Ureter (tissue), 1 donor: ENCODE measurements at places on chromosomes 11 and 22. TPM values are rescaled to one million over a fixed set of nuclear protein-coding genes. Genes with fewer than 3 reads are reported as not detected.
A peak's percentile ranks its signal among the peaks of the same experiment; 100 is the strongest.

GRCh38 chr11:122741613-122742300, 86.2 kb downstream of the UBASH3B start:
- peak; percentile 56 for DNase-seq

- DNase-seq, result no peak
Observed at GRCh38 chr11:8016440-8016839, 29.3 kb downstream of the EIF3F start.

DNA sequence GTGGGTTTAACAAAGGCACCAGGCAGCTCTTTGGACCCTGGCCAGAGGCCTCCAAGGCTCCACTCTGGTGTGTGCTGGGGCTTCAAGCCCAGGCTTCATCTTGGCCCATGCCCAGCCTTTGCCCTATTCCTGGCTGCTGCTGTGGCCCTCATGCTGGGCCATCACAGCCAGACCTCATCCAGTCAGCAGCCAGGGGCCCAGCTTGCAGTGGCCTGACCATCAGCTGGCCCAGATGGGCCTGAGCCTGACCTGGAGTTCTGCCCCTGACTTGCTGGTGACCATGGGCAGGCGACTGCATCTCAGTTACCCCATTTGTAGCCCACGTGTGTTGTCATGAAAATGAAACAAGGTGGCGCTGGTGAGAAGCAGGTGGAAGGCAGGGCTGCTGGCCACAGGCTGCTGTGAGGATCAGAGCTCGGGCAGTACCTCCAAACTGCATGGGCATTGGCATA, 76.1 kb downstream of the MED15 start:
- no peak for DNase-seq

GRCh38 chr11:80816966-80817365, 1376.1 kb upstream of the TENM4 start:
- DNase-seq, result no peak

- DNase-seq, result no peak
Observed at GRCh38 chr11:36333897-36334296, 37.8 kb downstream of the PRR5L start.

GRCh38 chr11:45390407-45390806, 104.3 kb upstream of the SYT13 start:
- DNase-seq, result no peak

DNA sequence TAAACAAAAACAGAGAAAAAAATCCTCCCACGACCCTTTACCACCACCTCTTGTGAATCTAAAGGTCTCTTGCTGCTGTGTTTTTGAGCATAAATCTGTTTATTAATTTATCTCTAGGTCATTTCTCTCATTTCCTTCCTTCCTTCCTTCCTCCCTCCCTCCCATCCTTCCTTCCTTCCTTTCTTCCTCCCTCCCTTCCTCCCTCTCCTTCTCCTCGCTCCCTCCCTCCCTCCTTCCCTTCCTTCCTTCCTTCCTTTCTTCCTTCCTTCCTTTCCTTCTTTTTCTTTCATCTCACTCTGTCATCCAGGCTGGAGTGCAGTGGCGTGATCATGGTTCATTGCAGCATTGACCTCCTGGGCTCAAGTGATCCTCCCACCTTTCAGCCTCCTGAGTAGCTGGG, 13.5 kb upstream of the APOBEC3A start:
- DNase-seq, result no peak

DNA sequence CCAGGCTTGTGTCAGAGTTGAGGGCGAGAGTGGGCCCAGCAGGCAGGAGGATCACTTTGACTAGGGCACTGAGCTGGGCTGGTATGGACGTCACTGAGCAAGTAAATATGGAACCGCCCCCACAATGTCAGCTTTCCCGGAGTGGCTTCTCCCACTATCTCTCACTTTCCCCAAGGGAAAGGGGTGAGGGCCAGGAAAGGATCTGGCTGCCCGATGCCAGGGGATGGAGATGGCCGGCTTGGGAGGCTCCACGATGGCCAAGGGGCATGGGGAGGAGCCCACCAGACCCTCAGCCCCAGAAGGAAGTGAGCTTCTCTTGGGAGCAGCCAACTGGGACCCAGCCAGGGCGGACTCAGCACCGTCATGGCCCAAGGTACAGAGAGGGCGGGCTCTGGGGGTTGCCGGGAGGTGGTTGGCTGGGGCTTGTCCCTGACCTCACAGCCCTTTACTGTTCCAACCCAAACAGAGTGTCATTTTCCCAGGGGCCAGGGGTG, 8.7 kb downstream of the PRDM11 start:
- no peak for DNase-seq

GRCh38 chr11:24833573-24833972, 336.7 kb downstream of the LUZP2 start:
- DNase-seq, result no peak

DNA sequence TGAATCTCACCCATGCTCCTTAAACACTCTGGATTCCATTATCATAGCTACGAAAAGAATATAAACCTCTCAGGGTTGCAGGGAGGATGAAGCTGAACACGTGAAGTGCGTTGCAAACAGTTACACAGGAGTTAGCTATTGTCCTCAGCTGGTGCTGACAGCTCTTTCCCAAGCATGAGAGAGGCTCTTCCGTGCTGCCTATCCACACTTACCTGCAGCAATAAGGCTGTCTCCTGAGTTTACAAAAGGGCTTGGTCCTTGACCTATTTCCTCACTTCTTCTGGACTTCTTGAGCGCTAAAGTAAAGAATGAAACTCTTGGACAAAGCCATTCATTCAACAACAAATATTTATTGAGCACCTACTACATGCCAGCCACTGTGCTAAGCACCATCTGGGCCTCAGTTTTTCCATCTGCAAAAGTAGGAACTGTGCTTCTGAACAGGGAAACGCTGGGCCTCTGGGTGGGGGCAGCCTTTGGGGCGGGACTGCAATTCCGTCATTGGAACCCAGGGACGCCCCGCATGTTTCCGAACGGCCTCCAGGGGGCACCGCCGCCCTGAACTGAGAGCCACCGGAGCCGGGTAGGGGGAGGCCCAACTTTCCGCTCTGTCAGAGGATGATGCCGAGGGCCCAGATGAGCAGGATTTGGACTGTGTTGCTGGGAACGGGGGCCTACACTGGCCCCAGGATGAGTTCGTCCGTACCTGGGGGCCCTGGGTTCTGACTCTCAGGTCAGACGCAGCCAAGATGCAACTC, 651 bp upstream of the ARL2 start:
- DNase-seq, result peak; percentile 94

GRCh38 chr22:36359470-36359996, 28.2 kb downstream of the MYH9 start:
- DNase-seq, result no peak

DNA sequence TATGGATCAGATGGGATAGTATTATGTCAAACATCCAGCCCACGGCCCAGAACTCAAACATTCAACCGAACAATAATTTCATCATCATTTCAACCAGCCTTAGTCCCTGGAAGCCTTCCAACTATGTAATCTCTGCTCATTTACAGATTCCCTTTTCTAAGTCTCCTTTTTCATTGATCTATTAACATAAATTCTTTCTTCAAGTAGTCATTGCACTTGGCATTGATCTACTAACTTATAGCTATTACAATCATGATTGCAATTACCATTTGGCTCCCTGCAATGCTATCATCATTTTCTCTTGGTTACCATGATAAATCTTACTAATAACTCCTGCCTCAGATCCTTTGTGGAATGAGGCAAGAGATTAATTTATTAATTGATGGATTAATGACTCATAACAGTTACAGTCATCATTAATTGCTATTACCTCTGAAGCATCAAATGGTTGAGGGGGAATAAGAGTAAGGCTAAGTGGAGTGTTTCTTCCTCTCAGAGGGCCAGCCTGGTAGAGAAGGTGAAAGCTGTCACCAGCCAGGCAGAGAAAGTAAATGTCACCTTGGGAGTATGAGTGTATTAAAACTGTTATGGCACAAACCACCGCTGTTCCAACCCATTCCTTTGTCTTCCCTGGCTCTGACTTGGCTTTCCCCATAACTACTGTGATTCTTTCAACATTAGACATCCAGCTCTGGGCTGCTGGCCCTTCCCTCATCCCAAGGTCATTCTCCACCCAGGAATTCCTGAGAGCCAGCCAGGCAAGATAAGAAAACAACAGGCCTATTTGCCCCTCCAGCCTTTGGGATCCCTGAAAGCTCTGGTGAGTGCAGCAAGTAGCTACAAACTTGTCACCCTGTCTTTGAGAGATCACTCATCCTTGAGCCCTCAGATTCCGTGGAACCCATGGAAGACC, 174.7 kb downstream of the RRAS2 start:
- DNase-seq, result no peak

DNA sequence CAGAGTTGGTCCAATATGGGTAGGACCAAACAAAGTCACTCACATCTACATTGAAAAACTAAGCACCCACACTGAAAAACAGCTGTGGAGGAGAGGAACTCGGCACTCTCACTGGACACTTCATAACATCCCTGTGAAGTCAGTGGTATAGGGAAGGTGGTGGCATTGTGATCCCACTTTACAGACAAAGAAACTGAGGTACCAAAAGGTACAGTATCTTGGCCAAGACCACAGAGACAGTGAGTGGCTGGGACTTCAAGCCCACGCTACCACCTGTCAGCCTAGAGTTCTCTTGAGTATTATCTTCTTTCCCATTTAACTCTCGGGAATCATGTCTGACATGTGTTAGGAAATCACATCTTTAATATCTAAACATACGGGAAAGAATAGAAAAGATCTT, 61.9 kb downstream of the SYN3 start:
- no peak for DNase-seq

DNA sequence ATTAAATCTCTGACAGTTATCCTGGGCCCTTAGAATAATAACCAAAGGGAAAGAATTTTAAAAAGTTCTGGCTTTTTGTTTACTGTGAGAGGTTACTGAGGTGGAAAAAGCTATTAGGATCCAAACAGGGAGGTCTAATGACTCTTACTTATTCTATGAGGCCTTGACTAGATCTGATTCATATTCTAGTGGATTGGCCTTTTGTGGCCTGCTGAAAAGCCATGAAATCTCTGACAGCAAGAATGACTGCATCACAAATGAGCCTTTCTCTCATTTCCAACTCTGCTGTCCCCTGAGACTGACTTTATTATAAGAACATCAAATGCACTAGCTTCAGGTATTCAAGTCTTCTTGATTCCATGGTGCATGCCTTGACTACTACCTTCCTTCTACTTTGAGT, 1797.6 kb downstream of the LRRC4C start:
- no peak for DNase-seq

DNA sequence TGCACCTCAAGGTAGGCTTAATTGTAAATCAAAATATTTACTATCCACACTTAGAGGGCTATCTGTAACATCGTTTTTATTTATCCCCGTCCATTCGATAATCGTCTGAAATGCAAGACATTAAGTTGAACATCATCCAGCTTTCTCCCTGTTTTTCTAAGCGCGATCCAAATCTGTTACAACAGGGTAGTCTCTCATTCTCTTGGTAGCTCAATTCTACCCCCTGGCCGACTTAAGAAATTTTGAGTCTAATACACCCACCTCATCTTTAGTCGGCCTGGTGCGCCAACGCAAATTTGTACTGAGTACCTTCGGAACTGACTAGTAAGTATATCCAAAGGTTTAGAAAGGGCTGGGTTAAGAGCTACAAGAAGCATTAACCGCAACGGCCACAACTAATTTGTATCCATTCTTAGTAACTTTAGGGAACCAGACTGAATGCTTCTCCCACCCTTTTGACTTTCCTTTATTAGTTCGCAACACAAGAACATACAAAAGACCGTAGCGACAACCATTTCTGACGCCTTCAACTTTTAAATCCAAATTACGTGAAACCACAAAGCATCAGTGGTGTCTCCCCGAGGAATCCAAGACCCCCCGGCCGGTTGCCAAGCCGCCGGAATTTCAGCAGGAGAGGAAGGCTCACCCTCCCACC, 1.0 kb upstream of the ZNF143 start:
- no peak for DNase-seq

DNA sequence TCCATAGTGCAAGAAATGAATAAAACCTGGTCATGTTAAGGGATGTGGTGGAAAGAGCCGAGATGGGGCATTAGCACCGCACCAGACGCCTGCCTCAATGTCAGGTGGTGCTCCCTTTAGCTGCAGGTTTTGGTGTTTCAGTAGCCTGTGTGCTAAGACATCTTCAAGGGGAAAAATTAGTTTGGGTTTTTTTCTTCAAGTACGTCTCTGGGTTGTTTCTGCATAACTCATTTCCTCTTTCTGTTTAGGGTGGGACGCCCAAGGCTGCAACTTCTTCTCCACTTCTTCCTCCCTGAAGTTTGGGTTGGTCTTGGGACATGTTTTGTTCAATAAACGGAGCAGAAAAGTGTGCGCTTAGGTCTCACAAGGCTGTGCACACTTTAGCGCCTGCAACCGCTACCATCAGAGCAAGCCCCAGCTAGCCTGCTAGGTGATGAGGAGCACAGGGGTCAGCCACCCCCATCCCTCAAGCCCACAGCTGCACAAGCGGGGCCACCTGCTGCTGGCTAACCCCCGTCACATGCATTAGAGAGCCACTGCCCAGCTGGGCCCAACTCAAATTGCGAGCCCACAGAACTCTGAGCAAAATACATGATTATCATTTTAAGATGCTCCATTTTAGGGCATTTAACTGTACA, 1495.7 kb downstream of the TBC1D22A start:
- no peak for DNase-seq

DNA sequence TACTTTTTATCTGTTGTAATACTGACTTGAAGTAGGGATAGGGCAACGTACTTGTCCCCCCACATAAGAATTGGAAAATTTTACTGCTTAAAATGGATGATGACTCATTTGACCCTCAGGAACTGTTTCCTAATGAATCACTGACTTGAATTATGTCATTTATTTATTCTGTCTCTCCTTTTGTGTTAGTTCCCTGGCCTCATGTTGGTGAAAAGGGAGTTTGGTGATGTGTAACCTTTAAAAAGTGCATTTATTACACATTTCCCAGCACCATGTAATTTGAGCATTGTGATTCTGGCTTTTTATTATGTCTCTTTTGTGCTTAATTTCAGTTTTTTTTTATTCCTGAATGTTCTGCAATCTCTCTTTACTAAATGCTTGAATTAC, 20.3 kb upstream of the PGM2L1 start:
- DNase-seq, result no peak

DNA sequence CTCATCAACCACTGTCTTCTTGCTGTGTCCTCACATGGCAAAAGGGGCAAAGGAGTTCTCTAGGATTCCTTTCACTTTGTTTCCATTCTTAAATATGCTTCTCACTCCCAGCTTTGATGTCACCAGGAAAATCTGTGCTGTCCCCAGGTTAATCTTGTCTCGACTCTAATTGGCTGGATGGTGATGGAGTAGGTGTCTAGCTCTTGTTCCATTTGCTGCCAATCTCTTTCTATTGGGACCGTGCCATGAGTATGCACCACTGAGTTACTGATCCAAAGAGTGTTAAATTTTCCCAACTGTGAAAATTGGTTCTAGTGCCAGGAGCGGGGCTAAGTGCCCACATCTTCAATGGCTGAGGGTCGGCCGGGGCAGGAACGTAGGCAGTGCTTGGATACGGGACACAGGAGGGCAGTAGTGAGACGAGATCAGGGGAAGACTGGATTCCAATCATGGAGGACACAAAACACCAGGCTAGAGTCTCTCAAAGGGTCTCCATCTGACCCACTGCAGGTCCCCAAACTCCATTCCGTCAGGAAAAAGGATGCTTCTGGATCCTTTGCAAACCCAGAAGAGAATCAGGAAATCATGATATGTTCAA, 47.7 kb upstream of the CSNK2A3 start:
- DNase-seq, result no peak

The OLFML1 gene
- 13.6 TPM for total RNA-seq

The OR52A1 gene
- total RNA-seq, result not detected

The NPAS4 gene
- total RNA-seq, result 1.2 TPM

The POLD3 gene
- total RNA-seq, result 21.8 TPM

The C11orf21 gene
- total RNA-seq, result 2.3 TPM

The PRAME gene
- total RNA-seq, result not detected

The MTNR1B gene
- not detected for total RNA-seq

The TIGD3 gene
- total RNA-seq, result not detected

The TRIM51 gene
- not detected for total RNA-seq

The TMEM132A gene
- total RNA-seq, result 8.0 TPM

The CPT1B gene
- total RNA-seq, result 62.3 TPM

The DDI1 gene
- total RNA-seq, result not detected
